Activated naive CD4-positive, alpha-beta T cell (primary cell): ENCODE measurements at places on chromosomes 3 and 15.

DNA sequence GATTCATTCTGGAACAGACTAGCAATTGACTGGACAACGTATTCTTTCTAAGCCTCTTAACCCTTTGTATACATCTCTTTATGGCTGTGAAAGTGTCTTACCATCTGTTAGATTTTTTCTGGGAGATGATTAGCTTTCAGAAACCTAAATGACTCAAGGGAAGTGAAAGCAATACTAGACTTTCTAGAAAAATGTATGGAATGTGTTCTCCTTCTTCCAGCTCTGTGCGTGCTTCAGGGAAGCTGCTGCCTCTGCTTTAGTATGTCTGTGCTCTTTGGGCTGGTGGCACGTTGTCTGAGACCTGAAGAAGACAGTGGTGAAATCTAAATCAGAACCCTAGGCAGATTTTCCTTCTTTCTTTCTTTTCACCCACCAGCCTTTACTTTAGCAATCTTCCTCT lies 89.5 kb downstream of the ITPR1 start:
- DNase-seq: no peak

DNA sequence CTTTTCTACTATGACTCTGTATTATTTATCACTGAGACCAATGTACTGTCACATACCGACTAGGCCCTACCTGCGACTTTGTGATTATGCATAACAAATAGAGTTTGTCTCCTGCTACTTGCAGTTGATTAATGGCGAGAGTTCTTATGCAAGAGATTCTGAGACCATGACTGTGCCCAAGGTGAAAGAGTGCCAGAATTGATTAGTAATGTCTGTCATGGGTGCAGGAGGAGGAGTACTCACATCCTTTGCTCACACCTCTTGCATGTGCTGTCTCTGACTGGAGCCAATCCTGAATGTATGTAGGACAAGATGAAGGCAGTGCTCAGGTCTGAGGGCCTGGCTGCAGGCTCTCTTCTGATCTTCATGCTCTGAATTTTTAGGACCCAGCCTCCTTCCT lies 260.7 kb downstream of the THSD4 start:
- no peak for DNase-seq

DNA sequence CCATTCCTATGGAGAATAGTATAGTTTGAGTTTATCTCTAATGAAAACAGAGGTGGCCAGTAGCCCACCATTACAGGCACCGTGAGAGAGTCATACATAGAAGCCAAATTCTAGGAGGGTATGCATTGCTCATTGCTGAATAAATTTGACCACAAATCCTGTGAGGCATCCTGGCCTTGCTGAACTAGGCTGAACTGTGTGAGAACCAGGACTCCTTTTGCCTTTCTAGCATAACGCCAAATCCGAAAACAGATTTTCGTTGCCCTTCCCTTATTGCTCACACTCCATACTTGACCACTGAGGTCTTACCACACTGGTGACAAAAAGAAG lies 50.4 kb downstream of the SLC2A2 start:
- DNase-seq: no peak

DNA sequence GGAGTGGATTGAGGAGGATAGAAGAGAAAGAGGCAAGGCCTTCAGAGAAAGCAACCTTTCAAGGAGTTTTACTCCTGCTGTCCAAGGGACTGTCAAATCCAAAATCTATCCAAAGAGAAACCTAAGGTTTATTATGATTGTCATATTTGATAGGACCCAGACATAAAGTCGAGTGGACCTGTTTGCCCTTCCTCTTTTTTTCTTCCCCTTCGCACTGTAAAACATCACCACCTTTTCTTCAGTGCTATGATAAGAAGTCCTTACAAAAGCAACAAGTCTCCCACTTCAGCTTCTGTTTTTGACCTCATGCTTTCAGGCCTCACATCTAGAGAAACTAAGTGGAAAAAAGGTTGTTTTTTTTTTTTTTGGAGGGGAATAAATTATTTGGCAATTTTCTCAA lies 73.0 kb downstream of the TRPC1 start:
- no peak for DNase-seq

DNA sequence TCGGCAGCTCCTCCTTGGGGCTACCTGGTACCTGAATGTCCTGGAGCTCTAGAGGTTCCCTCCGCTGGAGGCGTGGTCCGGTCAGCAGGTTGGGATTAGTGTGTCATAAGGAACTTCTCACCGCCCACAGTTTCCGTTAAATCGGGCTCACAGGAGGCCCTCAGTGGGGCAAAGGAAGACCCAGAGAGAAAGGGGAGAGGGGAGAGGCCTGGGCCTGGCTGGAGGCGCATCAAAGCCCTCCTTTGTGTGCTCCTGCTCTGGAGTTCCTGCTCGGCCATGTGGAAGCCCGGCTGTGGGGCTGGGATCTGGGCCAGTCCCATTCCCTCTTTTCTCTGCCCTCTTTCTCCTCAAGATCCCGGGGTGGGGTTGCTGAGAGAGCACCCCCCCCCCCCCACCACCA lies at the start of gene RLBP1:
Gene RLBP1, minus strand, starts transcription at position 37 of the 400 bp plus-strand sequence. CDS start 2,604 bp downstream, outside the sequence.
- DNase-seq: no peak

GRCh38 chr15:90141646-90142045 lies 39.4 kb upstream of the IDH2 start:
- DNase-seq: no peak

GRCh38 chr3:65107174-65107573 lies 419.4 kb upstream of the ADAMTS9 start:
- DNase-seq: no peak

DNA sequence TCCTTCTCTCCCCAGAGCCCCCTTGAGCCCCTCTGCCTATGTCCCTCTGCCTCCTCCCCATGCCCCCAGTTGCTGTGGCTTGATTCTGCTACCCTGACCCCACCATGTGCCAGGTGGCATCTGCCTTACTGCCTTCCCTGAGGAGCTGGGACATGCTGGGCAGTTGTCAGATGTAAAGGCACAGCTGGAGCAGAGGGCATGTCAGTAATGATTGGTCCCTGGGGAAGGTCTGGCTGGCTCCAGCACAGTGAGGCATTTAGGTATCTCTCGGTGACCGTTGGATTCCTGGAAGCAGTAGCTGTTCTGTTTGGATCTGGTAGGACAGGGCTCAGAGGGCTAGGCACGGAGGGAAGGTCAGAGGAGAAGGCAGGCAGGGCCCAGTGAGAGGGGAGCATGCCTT lies 3.5 kb upstream of the PPCDC start:
- no peak for DNase-seq

GRCh38 chr15:74775132-74775562 lies 6.7 kb upstream of the CSK start:
- no peak for DNase-seq

DNA sequence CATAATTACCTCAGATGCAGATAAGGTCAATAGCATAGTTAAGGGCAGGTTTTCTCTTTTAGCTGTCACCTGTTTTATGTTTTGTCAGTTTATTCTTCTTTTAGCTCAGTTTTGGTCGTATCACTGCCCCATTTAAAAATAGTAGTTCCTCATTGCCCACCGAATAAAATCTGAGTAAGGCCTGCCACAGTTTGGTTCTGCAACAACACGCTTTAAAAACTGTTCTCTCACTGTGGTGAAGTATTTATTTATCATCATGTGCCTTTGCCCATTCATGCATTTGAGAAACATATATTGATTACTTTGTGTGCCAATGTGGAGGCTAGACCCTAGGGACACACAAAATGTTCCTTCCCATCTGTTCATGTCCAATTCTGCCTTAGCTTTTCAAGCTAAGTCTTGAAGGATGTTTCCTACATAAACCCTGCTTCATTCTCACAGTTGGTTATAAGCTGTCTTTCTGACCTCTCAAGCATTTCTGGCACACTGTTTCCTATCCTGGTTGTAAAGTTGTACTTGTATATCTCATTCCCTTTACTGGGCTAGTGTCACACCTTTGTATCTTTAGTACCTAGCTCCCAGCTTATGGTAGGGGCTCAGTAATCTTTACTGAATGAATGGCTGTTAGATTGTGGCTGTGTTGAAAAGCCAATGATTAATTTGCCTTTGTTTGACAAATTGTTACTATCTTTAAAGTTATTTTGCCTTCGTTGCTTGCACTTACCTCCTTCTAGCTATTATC lies 23.9 kb downstream of the AKAP13 start:
- DNase-seq: no peak

DNA sequence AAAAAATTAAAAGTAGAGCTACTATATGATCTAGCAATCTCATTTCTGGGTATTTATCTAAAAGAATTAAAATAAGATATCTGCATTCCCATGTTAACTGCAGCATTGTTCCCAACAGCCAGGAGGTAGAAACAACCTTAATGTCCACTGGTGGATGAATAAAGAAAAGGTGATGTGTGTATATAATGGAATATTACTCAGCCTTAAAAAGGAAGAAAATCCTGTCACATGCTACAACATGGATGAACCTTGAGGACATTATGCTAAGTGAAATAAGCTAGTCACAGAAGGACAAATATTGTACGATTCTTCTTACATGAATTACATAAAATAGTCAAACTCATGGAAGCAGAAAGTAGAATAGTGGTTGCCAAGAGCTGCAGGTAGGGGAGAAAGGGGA lies 119.4 kb upstream of the BHLHE40 start:
- no peak for DNase-seq

DNA sequence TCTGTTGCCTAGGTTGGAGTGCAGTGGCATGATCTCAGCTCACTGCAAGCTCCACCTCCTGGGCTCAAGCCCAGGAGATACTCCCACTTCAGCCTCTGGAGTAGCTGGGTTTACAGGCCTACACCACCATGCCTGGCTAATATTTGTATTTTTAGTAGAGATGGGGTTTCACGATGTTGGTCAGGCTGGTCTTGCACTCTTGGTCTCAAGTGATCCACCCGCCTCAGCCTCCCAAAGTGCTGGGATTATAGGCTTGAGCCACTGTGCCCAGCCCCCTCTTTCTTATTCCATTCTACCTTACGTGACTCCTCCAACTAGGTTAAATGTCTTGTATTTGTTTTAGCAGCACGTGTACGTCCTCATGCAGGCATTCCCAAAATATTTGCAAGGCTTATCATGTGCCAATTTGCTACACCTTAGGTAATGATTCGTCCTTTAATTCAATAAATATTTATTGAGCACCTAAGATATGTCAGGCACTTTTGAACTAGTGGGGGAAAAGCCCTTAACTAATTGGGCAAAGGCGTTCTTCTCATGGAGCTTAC lies 14.9 kb upstream of the MAGI1 start:
- no peak for DNase-seq

GRCh38 chr15:34941831-34942230 lies 27.7 kb downstream of the AQR start:
- no peak for DNase-seq

DNA sequence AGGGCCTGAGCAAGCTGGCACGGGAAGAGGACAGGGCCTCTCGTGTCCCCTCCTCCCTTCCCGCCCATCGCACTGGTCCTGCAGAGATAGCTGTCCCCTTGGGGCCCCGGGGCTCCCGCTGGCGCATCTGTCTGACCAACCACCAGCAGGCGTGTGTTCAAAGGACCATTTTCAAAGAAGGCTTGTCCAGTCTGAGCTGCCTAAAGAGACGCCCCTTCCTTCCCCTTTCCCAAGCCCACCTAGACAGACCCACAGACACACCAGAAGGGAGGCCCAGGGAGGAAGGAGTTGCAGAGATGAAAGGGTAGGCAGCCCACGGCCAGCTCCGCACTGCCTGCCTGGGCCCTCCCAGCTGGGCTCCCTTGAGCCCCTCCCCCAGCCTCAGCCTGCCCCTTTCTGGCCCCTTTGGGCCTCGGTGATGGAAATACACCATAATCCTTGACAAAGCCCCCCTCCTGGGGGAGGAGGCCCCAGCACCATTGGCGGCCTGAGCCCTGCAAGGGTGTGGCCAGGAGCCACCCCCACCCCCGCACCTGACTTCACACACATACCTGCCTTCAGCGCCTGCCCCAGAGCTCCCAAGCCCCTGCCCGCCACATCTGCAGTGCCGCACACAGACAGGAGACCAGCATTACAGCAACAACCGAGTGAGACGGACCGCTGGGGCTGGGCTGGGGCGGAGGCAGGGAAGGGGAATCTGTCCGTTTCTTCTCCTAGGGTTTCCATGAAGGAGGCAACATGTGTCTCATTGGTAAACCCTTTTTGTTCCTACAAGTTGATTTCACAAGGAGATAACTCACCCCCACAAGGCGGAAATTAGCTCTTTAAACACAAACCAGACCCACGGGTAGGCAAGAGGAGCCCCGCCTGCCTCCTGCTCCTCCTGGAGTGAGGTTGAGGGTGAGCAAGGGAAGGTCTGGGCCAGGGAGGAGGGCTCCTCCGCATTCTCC lies at the start of gene STRA6:
Gene STRA6, minus strand, starts transcription at position 336 of the 950 bp plus-strand sequence. CDS start 520 bp downstream, outside the sequence.
- no peak for DNase-seq

DNA sequence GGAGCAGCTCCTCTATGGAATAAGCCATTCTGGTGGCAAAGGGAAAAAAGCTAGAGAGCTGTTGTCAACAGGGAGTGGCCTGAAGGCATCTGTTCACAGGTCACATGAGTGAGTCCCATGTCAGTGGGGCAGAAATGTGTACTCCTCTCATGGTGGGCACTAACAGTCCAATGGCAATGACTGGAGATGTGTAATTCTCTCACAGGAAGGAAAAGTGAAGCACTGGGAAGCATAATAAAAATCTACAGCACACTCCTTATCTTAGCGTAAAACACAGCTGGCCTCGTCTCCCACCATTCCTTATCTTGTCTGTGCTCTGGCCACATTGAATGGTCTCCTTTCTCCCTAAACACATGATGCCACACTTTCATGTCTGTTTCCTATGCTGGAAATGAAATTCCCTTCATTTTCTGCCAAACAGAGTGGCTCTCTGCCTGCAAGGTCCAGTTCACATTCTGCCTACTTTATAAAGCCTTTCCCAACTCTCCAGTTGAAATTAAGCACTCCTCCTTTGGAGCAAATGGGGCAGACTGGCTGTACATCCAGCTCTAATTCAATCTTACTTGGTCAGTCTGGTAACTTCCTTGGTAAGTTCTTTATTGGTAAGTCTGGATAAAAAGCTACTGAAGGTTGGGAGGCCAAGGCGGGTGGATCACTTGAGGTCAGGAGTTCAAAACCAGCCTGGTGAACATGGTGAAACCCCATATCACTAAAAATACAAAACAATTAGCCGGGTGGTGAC lies 139.8 kb downstream of the RPL22L1 start:
- no peak for DNase-seq

- DNase-seq: no peak
Observed at GRCh38 chr3:42490243-42490642, 12.2 kb upstream of the VIPR1 start.

GRCh38 chr3:141289228-141289772 lies 57.7 kb downstream of the PXYLP1 start:
- no peak for DNase-seq

DNA sequence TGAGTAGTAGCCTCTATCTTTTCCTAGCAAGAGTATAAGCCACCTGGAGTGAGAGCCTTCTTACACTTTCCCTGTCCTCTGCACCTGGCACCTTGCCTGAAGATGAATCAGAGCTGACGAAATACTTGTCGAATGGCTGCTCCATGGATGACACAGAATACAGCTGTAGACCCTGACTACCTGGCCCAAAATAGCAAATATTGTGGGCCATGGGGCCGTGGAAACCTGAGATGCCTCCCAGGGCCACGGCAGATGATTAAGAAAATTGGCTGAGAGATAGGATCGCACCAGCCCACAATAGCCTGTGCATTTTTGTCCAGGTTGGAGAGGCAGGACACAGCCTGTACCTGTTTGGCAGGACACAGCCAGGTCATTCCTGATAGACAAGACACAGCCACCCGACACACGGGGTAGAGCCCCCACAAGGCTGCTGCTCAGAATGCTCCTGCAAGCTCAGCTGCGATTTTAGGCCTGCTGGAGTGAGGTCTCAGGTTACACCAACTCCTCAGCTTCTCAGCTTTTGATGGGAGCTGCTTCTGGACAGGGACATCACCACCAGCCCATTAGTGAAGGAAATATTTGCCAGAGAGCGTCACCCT lies 22.9 kb upstream of the TPM1 start:
- DNase-seq: no peak

GRCh38 chr15:43915631-43916325 lies 89.0 kb downstream of the WDR76 start:
- no peak for DNase-seq
